GM12864 (cell line): ENCODE measurements at places on chromosomes 6 and 20.

DNA sequence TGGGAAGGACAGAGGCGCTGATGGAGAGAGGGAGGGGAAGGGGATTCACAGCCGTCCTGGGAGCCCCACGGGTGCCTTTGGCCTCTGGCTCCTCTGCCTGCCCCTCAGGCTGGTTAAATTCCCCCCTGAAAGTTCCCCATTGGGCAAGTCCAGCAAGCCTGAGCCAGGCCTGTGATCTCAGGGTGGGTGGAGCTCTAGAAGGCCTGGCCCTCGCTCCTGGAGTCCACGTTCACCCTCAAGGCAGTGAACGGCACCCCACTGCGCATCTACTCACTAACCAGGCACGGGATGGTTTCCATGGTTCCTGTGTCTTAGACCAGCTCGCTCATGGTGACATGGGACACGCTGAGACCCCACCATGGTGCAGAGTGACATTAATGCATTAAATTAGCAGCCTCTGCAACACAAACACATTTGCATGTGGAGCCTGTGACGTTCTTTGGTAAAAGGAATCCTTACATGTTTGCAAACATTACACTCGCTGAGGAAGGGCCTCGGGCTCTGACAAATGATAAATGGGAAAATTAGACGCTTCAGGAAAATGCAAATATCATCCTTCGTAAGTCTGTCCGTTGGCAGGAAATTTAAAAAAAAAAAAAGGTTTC is 452.7 kb downstream of the PREX1 start:
- DNase-seq = no peak

- no peak for DNase-seq
Observed at GRCh38 chr20:396619-397431, 11.3 kb upstream of the RBCK1 start.

- no peak for DNase-seq
Observed at GRCh38 chr6:158954753-158955152, 45.2 kb downstream of the RSPH3 start.

- DNase-seq = no peak
Observed at GRCh38 chr6:604579-604978, 52.3 kb downstream of the HUS1B start.

DNA sequence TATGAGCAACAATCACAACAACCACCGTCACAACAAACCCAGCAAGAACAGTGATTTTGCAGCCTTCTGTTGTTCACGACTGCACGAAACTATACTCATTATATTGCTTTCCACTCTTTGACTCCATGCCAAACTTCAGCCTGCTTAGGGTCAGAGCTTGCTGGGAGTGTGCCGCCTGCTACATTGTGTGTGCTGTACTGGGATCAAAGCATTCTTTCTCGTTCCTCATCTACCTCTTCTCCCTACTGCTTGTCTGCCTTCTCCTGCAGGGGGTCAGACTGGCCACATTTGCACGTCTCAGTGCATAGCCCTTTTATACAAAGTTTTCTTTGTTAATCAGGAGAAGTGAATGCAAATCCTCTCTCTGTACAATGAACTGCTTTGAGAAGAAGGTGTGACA is 401.6 kb upstream of the CITED2 start:
- no peak for DNase-seq

DNA sequence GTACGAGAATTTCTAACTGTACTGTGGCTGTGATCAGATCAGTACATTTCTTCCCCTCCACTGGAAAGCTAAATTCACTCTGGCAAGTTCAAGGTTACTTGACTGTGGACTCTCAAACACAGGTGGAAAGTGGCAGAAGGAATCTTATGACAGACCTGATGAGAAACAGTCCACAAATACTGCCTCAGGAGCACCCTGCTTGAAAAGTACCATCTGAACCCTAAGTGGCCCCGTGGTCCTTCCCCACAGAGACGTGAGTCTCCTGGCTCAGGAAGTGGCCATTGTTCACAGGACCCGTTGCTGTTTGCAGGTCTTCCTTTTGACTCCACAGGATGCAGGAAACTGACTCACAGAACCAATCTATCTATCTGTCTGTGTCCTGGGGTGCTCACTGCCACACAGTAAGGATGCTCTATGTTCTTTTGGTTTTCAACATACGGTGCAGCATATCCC is 47.5 kb upstream of the NHSL1 start:
- DNase-seq = no peak

DNA sequence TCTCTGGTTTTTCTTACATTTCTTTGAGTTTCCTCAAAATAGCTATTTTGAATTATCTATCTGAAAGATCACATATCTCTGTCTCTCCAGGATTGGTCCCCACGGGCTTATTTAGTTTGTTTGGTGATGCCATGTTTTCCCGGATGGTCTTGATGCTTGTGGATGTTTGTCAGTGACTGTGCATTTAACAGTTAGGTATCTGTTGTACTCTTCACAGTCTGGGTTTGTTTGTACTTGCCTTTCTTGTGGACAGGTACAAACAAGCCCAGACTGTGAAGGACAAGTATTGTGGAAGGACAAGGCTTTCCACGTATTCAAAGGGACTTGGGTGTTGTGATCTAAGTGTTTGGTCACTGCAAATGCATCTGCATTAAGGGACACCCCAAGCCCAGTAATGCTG is 49.9 kb upstream of the TOP1 start:
- DNase-seq = no peak

DNA sequence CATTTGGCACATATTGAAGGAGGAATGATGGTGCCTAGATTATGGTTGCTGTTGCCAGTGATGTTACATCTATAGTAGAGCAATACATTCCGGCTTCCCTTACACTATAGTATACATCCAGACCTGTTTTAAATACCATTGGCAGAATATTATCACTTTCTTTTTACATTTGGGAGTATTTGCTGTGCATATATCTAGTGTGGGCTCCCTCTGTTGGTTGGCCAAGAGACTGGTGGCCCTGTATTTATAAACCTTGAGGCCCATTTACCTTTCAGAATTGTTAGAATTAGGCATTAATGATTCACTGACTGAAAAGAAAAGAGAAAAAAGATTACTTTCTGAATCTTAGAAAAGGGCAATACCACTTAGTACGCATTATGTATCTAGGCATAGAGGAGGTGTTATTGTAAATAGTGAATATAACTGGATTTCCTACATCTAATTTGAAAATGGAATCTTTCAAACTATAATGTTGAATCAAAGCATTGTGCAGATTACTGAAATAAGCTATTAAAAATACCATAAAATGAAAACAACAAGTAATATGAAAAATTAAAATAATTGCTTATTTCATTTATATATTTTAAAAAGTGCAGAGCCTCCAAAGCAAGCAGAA is 628.8 kb upstream of the MAN1A1 start:
- no peak for DNase-seq

DNA sequence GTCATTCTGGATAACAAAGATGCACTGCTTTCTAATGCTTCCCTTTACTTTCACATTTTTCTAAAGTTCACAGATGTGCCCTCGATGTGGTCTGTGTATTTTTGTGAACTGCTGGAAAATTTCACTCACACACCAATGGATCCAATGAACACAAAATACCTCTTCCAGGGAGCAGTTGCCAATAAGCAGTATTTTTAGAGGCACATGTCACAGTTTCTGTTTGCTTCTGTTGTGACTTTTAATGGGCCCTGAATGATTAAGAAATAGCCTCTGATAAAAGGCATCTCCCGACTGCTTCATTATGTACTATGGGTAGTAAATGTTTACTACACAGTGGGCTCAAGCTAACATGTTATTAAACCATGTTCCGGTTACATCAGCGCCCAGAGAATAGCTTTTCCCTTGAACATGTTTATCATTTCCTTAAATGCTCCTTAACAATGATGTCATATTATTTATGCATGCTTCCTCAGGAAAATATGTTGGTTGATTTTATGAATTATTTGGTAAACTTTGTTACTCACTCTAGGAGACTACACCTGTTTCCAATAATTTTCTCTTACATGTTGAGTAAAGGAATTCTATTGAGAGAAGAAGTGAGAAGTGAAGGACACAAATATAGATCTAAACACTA is 188.0 kb downstream of the KCNQ5 start:
- no peak for DNase-seq

- no peak for DNase-seq
Observed at GRCh38 chr20:11813106-11813890, 104.4 kb upstream of the BTBD3 start.

- no peak for DNase-seq
Observed at GRCh38 chr6:106540907-106541306, 88.4 kb downstream of the RTN4IP1 start.

- DNase-seq = no peak
Observed at GRCh38 chr6:51090343-51090742, 271.7 kb downstream of the TFAP2B start.

DNA sequence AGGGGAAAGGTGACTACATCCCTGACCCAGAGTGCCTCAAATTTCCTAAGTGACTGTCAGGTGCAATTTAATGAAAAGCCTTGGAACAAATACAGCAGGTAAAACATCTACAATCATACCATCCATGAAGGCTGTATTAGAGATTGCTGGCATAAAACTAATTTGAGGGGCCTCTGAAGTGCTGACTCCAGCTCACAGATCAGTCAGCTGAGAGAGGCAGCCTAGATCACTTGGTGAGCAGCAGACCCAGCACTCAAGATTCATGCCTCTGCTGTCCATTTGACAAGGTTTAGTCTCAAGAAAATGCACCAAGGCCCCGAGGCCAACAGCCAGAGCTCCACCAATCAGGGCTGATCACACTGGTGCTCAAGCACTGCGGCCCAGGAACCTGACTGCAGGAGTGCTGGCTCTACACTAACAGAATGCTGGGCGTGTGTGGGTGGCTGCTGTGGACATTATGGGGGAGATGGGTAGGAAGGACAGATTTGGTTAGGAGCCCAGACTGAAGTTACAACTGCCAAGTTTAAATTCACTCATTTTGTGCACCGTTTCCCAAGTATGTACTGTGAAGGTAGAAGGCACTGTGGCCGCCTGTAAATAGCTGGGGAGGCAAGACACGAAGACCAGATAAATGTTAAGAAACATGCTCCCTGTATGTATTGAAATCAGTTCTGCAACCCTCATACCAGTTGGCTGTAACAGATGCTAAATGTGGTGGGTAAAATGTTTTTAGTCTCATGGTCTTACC is 28.2 kb downstream of the SNX5 start:
- DNase-seq = no peak

GRCh38 chr6:29724937-29725869 is 2.0 kb downstream of the HLA-F start:
- DNase-seq = no peak

DNA sequence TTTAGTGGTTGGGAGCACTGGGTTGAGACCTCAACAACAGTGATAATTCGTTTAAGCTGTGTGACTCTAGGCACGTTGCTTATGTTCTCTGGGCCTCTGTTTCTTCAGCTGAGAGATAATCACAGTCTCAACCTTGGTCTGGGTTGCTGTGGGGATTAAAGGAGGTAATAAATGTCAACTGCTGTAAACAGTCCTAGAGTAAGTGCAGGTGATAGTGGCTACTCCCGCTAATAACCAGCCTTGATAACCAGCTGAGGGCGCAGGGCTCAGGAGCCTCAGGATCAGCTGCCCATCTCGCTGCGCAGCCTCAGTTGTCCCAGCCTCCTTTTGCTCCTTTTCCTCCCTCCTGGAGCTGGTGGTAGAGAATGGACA is 58.0 kb downstream of the JARID2 start:
- DNase-seq = no peak

GRCh38 chr6:36698196-36698595 is 570 bp downstream of the RAB44 start:
- DNase-seq = no peak

DNA sequence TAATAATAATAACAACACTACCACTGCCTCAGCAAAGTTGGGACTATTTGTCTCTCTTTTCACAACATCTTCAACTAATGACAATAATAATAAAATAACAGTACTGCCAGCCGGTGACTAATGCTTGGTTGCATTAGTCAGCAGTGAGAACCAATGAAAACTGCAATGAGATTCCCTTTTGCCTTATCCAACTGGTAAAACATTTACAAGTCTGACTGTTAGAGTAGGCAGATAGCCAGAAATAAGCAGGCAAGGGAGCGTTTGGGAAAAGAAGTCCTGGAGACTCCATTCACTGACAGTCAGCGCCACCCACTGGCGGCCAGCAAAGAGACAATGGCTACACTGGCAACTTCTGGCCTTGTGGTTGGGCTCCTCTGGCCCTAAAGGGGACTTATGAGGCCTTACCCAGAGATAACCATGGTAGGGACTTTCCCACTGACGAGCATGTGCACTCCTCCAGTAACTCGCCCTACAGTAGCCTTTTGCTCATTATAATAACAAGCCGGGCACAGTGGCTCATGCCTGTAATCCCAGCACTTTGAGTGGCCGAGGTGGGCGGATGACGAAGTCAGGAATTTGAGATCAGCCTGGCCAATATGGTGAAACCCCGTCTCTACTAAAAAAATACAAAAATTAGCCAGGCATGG is 3.4 kb upstream of the NSFL1C start:
- DNase-seq = peak; percentile 44
